Right renal cortex interstitium (tissue), 3 donors: ENCODE measurements at places on chromosomes 12 and 14. TPM values are rescaled to one million over a fixed set of nuclear protein-coding genes. Genes with fewer than 3 reads are reported as not detected.

GRCh38 chr12:50991291-50991690 is 34.9 kb downstream of the SLC11A2 start:
- DNase-seq: no peak

DNA sequence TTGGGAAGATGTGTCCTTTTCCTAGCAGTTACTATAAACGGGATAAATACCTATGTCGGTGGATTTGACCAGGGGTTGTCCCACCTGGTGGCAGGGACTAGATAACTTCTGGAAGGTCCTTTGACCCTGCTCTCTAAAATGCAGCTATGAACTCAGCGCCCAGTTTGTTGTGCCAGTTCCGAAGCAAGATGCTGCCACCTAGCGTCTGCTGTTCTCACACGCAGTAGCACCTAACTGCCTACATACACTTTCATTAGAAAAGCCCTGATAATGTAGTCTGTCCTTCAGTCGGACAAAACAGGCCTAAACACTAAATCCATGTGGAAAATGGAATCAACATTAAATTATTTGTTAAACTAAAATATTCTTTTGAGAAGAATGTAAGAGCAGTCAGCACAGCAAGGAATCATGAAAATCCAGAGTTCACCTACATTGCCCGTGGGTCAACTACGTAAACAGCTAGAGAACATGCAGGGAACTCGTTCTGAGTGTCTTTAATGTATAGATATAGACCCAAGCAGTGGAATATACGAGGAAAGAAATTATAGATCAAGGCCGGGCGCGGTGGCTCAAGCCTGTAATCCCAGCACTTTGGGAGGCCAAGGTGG is 51.1 kb upstream of the CRACR2A start:
- peak; percentile 33 for DNase-seq

GRCh38 chr12:100024974-100025555 is 40.3 kb upstream of the ANKS1B start:
- DNase-seq: no peak

DNA sequence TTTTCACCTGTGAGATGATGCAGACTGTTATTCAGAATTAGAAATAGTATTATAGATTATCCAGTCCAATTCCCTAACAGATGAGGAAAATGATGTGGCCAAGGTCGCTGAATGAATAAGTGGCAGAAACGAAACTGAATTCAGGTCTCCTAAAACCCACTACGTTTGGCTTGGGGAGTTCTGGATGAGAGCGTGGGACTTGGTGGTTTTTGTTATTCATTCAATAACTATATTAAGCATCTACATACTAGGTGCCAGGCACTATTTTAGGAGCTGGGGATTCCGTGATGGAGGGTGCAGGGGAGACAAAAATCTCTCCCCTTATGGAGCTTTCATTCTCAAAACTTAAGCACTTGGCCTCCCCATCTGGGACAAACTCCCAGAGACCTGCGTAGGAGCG is 813 bp upstream of the CCDC184 start:
- DNase-seq: no peak

DNA sequence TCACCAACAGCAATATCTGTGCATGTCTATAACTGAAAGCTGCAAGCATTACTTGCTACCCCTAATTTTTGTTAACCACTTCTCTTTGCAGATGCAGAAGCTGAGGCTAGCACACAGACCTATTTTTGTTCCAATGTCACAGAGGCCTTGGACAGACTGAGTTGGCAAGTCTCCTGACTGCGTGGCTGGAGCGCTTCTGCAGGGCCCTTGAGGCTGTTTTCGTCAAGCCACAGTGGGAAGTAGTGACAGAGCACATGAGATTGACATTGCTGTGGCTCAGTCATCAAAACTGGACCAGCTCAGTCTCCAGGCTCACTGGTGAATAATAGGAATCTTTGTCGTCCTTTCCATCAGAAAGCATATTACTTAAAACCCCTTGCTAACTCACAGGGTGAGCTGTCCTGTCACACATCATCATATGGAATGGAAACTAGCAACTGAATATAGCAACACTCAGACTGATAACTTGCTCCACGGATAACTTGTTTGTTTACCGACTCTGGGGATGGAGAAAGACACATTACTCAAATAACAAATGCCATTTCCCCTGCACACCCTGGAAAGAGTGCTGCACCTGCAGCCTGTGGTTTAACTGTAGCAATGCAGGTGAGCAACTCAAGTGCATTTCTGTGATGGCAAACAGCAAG is 43.6 kb upstream of the DDX11 start:
- DNase-seq: no peak

DNA sequence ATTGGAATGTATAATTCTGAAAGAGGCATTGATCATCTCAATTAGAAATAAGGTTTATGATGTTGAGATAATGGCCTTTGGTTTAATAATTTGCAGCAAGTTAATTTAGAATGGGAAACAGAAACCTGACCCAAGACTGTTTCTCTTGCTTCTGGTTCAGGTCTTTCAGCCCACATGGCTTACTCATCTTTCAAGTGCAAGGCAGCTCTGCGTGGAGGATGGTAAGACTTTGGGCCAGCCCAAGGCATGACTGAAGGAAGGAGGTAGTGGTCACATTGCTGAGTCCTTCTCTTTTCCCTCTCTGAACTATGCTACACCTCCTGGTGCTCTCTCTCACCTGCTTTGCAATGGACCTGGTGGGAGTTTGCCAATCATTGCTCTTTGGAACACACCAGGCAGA is 98.7 kb downstream of the CAND1 start:
- DNase-seq: no peak

- DNase-seq: no peak
Measured at GRCh38 chr12:100533376-100533775, 40.1 kb upstream of the GAS2L3 start.

- DNase-seq: no peak
Measured at GRCh38 chr14:22547948-22548750, 40.9 kb downstream of the DAD1 start.

- no peak for DNase-seq
Measured at GRCh38 chr14:103735022-103735421, 19.4 kb downstream of the ZFYVE21 start.

- no peak for DNase-seq
Measured at GRCh38 chr14:67580336-67581171, 19.5 kb downstream of the PIGH start.

GRCh38 chr12:121800694-121801594 is 2.9 kb upstream of the SETD1B start:
- DNase-seq: no peak

PLCZ1 gene
- 0.40 TPM for polyA plus RNA-seq

GPR137C gene
- 7.0 TPM for polyA plus RNA-seq

ZFYVE21 gene
- 53.6 TPM for polyA plus RNA-seq

KERA gene
- polyA plus RNA-seq: not detected

JPH4 gene
- 10.3 TPM for polyA plus RNA-seq

INHBC gene
- 0.20 TPM for polyA plus RNA-seq

EPYC gene
- polyA plus RNA-seq: not detected

SPRING1 gene
- 32.0 TPM for polyA plus RNA-seq

LMNTD1 gene
- not detected for polyA plus RNA-seq
